Endothelial cell (in vitro differentiated cells): ENCODE measurements at places on chromosomes 7 and 10.

GRCh38 chr10:79904671-79905321, 44.1 kb downstream of the SFTPD start:
- peak; percentile 80 for DNase-seq

DNA sequence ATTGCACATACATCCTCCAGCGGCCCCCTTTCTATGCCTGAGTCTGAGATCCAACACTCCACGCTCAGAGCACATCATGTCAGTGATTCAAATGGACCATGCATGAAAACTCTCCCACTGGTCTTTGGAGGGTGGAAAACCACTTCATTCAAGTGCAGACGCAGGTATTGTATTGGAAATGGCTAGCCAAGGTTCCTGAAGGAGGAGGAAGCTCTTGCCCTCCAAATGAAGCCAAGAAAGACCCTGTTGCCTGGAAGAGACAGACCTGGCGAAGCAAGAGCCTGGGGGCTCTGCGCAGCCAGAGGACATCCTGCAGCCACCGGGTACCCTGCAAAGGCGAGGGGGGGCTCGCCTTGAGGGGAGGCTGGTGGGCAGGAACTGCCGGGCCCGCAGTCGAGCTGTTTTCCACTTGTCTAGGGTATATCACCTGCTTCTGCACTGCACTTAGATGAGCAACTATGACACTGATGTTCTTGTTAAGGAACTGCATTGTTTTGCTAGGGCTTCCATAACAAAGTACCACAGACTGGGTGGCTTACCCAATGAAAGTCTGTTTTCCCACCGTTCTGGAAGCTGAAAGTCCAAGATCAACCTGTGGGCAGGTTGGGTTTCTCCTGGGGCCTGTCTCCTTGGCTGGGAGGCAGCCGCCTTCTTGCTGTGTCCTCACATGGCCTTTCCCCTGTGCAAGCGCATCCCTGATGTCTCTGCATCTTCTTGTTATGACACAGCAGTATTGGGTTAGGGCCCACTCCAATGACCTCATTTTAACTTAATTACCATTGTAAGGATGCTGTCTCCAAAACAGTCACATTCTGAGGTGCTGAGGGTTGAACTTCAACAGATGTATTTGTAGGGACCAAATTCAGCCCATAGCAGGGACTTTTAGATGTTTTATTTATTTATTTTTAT, 233.4 kb downstream of the ARHGAP12 start:
- no peak for DNase-seq

- no peak for DNase-seq
Measured at GRCh38 chr7:155020996-155021395, 18.1 kb upstream of the PAXIP1 start.

GRCh38 chr7:55439627-55440026, 74.5 kb downstream of the LANCL2 start:
- no peak for DNase-seq

DNA sequence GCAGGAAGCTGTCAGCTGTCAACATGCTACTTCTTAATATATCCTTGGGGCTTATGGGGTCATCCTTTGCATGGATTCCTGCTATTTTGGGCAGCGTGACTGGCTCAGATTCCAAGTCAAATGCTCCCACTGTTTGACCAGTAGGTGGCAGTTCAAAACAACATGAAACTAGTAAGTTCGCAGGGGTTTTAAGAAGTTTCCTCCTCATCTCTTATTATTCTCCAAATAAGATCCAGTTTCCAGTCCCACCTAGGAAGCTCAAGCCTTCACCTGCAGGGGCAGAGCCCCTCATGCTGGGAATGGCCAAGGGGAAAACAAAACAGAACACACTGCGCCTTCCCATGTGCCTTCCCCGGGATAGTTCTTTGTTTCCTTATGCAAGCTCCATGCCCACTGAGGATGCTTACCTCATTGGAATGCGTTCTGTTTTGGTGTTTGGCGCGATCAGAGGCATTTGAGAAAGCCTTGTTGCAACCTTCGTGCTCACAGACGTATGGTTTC, 259.8 kb downstream of the GLI3 start:
- DNase-seq, result peak; percentile 30

DNA sequence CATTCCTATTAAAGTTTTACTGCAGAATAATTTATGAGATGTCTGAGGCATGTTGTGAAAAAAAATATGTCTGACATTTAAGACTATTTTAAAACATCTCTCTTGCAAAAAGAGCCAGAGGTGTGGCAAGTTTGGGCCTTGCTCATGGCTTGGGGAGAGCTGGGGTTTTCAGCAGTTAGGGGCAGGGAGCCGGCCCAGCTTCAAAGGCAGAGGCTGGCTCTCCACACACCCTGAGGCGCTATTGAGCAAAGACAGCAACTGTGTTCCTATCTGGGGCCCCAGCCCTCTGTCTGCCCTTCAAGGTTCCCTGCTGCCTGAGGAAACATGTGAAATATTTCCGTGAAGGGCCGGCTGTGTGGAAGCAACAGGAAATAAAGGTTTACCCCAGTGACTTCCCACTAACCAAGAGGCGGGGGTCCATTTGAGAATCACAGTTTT, 94.0 kb downstream of the SORBS1 start:
- DNase-seq, result peak; percentile 67

- no peak for DNase-seq
Measured at GRCh38 chr10:69648461-69648860, 18.4 kb downstream of the FAM241B start.

DNA sequence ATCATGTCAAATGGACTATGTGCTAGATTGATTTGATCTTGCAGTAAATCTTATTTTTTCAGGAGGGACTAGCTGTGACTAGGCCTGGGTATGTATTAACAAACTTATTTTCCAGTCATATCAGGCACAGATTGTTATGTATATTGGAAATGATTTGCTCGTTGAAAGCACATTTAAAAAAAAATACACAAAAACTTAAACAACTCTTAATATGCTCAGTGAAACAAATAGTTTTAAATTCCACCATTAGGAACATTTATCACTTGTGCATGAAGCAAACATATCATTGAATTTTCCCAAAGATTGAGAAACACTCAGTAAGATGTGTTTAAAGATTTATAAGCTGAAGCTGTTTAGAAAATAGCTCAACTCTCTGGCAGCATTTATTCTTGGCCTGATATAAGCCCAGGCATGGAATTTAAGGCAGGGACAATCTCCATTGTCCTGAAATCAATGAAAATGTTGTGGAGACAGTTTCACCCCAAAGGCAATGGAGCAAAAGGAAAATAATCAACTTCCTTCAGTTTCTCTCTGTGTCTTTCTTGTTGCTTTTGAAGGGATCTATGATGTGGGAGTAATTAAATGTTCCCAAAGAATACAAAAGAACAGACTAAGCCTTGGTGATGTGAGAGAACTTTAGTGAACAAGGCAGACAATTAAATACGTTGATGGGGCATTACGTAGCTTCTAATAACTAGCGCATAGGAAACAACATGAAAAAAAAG, 250.3 kb downstream of the GPR37 start:
- no peak for DNase-seq

- DNase-seq, result no peak
Measured at GRCh38 chr10:34106356-34106885, 708.7 kb downstream of the PARD3 start.

- DNase-seq, result no peak
Measured at GRCh38 chr10:36269222-36269621, 627.1 kb upstream of the FZD8 start.

GRCh38 chr7:28979776-28980175, 21.6 kb upstream of the TRIL start:
- DNase-seq, result no peak

DNA sequence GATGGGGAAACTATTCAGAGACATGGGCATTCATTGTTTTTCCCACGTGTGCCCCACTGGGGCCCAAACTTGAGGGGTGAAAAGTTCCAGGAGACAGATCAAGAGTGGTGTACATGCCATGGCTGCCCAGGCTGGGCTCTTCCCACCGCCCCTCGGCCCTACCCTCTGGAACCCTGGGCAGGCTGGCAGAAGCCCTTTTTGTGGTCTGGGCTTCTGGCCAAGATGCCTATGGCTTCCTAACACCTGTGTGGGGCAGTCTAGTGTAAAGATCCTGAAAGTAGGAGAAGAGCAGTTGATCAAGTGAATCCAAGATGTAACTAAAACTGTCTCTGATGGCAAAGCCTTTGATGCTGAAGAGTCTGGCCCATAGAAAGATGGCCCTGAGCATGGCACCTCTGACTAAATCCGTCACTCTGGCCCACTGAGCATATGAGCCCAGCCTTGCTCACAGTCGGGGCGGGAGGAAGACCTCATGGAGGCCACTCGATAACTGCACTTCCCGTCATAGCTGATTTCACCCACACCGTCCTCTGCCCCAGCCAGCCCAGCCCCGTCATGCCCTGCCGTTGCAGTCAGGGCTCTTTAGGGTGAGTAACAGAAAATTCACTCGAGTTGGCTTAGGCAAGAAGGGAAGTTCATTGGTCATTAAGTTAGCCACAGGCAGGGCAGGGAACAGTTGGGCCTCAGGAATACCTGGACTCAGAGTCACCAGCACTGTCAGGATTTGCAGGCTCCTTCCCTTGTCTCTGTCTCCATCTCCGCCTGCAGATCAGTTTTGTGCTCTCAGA, 37.9 kb upstream of the MTPAP start:
- no peak for DNase-seq

- DNase-seq, result no peak
Measured at GRCh38 chr10:90276894-90277475, 575.6 kb downstream of the KIF20B start.

DNA sequence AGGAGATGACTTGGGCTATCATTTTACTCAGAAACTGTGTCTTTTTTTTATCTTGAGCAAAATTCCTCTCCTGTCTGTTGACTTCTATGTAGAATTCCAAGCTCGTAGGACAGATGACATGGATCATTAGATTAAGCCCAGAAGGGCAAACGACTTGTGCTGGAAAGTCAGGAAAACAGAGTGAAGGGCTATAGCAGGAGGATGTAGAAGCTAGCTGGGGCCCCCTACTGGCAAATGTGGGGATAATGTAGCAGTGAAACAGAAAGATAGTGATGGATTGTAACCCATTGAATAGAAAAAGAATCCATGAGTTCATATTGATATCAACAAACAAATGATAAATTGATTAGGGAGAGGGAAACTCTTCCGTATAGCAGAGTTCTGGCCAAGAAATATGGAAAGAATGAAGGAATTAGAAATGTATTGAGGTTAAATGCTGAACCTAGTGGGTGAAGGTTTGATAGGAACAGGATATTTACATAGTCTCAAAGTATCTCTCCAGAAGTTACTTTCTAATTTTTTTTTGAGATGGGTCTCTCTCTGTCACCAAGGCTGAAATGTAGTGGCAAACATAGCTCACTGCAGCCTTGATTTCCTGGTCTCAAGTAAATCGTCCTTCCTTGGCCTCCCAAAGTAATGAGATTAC, 103.6 kb downstream of the LYZL1 start:
- DNase-seq, result peak; percentile 59

DNA sequence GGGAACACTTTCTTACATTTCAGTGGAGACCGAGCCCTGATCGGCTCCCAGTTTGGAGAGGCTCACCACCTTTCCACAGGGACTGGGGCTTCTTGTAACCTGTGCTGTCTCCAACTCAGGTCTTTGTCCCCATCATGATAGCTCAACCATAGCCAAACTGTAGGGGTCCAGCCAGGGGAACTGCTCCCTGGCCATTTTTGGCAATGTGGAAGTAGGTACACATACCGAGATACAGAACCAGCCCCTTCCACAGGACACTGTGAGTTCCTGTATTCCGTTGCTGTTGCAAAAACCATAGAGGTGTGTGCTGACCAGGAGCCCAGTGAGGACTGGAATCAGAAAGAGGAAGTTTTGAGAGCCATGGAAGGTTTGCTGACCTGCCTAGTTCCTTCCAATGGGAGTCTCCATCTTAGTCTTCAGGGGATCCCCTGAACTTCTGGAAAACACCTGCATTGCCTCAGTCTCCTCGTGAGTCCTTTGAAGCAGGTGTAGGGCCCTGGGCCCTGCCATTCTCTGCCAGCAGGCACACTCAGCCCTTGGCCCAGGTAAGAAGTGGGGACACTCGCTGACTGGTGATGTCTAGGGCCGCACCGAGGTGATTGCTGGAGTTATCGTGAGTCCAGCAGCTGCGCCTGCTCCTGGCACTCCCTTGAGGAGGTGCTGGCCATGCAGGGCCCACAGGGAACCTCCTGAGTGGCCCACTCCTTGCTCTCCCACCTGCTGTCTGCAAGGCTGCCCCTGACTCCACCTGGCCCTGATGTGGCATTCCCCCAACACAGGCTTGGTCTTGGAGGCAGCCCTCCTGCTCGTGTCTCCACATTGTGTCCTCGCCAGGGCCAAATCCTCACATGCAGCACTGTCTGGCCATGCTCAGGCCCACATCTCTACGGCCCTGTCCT, 11.2 kb downstream of the WDFY4 start:
- DNase-seq, result no peak

DNA sequence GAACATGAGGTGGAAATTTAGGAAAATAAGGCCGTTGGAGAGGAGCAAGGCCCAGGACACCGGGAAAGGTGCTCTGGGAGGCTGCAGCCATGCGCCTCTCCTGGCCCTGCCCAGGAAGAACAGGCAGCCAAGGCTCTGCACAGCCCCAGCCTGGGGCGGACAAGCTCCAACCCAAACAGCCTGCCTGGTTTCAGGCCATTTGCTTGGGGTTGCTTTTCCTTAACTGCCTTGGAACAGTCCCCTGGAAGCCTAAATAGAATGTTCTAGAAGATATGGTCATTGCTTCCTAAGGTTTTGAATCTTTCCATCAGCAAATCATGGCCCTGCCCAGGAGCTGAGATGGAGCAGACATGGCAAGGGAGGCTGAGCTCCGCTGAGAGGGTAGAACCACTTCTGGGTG, 11.0 kb downstream of the VSTM4 start:
- no peak for DNase-seq

- no peak for DNase-seq
Measured at GRCh38 chr10:52400562-52400961, 86.5 kb downstream of the DKK1 start.

- no peak for DNase-seq
Measured at GRCh38 chr7:120862987-120863590, 5.1 kb upstream of the TSPAN12 start.

- no peak for DNase-seq
Measured at GRCh38 chr10:76068856-76069255, 637.4 kb downstream of the LRMDA start.
